T follicular helper cell (primary cell): ENCODE measurements at places on chromosomes 3 and 15.

DNA sequence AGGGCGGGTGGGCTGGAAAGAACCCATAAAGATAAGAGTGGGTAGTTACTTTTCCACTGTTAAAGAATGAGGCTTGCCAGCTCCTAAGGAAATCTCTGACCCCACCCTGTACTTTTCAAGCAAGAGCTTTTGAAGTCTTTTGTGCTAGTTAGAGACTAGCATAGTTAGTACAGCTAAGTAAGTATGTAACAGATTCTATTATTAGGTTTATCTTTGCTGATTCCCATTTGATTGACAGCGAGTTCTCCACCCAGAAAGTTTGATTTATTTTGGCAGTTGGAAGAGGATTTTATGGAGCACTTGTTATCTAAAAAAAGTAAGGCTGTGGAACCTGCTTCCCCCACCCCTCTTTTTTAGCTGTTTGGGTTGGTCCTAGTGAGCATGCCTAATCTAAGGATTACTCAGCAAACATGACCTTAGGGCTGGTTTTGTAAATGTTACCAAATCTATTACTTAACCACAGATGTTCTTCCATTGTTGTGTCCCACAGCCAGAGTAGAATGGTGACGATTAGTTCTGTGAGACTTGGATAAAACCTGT, 57.6 kb downstream of the FNDC3B start:
- no peak for DNase-seq

GRCh38 chr15:53506370-53506769, 253.1 kb downstream of the WDR72 start:
- DNase-seq, result no peak

DNA sequence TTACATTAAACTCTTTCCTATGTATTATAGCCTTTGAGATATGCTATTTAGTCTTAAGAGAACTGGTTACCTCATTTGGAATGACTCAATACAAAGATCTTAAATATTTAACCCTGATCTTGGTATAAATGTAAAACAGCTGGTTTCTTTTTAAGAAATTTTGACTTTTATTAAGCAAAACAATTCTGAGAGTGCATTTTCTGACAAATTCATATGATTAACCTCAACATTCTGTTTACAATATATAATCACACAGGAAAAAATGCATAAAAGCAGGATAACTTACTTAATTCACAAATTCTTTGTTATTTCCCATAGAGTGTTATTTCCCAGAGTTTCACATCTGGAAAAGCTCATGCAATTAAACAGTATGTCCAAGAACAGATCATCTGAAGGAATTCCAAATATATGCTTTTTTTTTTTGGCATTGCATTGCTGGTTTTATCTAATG, 400.4 kb upstream of the THBS1 start:
- DNase-seq, result no peak

DNA sequence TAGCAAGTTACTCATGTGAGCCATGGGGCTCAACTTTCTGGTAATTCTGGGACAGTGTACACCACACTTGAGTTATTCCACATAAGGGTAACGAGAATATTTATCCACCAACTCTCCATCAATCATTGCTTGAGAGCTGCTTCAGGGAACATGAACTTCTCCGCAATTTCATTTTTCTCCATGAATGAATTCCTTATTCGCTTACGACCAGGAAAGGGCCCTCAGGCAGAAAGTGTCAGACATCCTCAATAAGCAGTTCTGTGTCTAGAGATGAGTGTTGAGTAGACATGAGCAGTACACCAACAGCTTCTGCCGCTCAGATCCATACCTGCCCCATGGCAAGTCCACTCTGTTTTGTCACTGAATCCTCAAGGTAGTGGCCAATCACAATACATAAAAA, 24.8 kb upstream of the IQCF2 start:
- DNase-seq, result no peak

GRCh38 chr15:25939122-25939521, 76.0 kb upstream of the ATP10A start:
- DNase-seq, result no peak

DNA sequence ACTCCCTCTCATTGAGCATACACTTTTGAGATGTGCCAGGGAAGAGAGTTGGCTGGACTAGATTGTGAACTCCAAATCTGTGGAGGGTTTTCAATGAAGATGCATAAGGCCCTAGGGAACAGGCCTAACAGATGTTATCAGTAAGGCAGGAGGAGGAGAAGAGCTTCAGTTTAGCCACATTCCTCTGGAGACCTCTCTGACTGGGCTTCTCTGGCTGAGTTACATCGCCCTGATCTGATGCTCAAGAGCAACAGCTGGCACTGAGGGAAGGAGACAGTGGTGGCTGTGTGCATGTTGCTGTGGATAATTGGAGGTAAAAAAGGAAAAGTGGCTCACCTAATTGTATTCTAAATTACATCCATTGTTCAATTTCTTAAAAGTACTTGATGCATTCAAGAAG, 206.4 kb upstream of the CFAP20DC start:
- no peak for DNase-seq

DNA sequence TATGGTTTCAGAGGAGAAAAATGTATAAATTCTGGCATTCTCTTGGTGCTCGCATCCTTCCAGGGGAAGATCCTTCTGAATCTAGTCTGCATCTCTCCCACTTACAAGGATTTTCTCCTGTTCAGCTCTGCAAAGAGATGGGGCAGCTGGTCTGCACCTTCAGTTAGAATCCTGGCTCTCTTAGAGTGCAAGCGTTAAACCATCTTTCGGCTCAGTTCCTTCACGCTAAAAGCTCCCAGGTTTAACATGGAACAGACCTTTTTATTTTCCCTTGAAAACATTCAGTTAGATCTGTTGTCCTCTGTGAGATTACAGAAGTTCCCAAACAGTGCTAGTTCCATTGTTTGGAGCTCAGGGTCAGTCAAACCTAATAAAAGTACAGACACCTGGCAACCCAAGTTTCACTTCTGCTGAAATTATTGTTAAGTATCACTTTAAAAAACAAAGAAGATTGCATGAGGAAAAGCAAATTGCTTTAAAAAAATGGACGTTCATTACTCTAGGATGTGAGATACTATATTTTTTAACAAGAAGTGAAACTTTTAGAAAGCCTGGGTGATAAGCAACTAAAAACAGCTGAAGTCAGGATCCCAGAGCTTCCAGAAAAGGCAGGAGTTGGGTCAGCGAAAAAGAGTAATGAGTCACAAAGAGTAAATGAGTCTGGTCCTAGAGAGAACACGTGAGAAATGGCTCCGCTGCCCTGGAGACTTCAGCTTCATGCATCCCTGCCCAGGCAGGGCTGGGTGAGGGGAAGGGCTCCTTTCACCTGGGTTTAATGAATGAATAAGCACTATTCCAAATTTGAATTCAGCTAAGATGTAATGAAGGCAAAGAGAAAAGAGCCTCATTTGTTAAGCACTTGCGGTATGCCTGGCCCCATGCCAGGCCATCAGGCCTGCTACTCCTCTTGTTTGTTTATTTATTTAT, 63.3 kb downstream of the ABTB1 start:
- no peak for DNase-seq

DNA sequence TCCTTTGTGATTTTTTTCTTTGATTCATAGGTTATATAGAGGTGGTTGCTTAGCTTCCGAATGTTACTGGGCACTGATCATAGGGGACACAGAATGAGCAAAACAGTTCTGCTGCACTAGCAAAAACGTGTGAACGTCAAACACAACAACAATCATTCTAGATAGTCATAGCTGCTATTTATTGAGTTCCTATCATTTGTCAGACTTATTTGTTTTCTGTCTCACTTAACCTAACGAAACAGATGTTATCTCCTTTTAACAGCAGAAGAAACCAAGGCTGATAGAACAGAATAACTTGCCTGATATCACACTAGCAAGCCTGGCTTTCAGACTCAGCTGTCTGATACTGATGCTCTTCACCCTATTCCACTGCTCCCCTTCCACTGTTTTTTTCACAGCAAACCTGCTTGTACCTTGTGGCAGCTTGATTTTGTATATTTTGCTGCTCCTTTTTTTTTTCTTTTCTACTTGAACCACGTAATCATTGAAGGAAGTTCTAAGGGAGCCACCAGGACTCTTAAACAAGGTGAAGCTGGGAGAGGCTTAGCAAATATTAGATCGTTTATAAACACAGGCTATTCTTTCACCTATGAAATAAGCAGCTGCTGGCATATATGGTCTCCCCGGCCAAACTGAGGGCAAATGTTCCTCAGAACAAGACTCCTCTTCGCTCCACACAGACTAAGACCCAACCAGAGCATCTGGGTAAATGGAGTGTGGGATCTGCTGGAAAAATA, 78.8 kb downstream of the MCF2L2 start:
- DNase-seq, result no peak

- no peak for DNase-seq
These were observed 248.3 kb downstream of the SLCO3A1 start for GRCh38 chr15:92101708-92102394.

GRCh38 chr15:49964061-49964460, 155.0 kb downstream of the ATP8B4 start:
- DNase-seq, result no peak

DNA sequence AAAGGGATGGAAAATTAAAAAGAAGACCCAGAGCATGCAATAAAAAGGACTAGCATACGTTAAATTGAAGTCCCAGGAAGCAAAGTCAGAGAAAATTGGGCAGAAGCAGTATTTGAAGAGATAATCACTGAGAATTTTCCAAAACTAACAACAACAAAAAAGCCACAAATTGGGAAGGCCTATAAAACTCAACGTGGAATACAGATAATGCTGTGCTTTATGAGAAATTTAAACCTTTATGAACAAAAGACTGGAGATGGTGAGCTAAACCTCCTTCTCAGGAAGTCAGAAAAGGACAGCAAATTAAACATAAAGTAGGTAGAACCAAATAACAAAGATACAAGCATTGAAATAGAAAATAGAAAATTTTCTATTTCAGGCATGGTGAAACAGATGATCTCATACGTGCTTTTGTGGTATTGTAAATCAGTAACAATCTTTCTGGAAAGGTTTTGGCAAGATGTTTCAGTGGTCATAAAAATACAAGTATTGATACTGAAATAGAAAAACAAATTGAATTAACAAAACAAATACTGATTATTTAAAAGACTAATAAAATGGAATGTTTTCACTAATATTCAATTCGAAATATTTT, 55.6 kb downstream of the LYSMD4 start:
- DNase-seq, result no peak

DNA sequence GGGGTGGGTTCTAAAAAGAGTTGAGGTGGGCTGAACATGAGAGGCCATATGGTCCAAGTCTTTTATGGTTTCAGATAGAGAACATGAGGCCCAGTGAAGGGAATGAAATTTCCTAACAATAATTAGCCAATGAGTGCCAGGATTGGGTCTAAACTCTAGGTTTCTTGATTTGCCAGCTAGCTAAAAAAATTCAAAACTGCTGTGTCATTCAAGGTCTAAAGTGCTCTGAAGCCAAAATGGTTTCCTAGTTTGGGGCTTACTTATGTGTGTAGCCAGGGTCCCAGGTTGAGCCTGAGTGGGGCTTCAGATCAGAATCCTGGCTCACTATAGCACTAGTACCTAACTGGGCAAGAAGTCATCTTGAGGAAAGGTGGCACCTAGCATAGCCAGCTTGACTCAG, 55.3 kb upstream of the SYN2 start:
- no peak for DNase-seq

- DNase-seq, result peak; percentile 5
These were observed 260.4 kb upstream of the P2RY1 start for GRCh38 chr3:152574461-152575079.

- no peak for DNase-seq
These were observed 26.7 kb upstream of the ANPEP start for GRCh38 chr15:89841306-89841705.

DNA sequence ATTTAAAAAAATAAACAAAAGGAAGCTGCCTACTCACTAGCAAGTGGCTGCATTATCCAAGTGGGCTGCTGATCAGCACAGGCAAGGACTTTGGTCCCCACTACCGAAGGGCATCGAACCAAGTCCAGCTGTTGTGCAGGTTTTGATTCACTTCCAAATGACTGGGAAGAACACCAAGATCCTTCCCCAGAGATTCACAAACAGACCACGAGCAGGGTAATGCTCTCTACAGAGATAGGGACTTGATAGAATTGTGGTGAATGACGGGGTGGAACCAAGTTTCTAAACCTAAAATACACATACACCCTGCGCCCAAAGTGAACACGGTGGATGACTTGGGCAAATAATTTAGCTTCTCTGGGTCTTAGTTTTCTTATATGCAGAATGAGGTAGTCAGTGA, 203.7 kb upstream of the ICE2 start:
- DNase-seq, result no peak

- DNase-seq, result no peak
These were observed 42.1 kb downstream of the PLS1 start for GRCh38 chr3:142638291-142638690.

GRCh38 chr3:108524537-108524936, 14.1 kb upstream of the MYH15 start:
- DNase-seq, result no peak

DNA sequence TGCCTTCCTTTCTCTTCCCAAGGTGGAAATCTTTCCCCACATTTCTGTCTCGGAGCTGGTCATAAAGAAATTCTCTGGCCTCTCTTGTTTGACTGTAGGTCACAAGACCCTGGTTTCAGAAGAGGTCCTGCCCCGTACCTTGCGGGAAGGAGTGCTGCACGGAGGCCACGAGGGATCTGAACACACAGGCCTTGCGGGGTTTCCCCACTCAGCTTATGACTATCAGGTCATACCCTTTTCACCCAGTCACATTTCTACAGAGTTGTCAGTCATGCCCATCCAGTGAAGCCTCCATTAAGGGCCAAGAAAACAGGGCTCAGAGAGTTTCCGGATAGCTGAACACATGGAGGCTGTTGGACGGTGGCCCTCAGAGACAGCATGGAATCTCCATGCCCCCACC, 54.7 kb upstream of the ATP13A3 start:
- DNase-seq, result no peak

DNA sequence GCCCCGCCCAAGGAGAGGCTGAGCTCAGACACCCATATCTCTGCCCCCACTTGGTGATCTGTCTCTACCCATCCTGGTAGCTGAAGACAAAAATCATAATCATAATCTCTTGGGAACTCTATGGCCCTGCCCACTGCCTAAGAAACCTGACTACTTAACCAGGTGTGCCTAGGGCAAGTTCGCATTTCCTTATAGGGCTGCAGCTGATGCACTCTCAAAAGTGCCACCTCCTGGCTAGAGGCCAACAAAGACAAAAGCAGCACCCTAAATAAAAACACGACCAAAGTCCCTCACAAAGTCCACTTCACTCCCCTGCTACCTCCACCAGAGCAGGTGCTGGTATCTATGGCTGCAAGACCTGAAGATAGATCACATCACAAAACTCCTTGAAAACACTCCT, 250.4 kb upstream of the SLITRK3 start:
- no peak for DNase-seq

DNA sequence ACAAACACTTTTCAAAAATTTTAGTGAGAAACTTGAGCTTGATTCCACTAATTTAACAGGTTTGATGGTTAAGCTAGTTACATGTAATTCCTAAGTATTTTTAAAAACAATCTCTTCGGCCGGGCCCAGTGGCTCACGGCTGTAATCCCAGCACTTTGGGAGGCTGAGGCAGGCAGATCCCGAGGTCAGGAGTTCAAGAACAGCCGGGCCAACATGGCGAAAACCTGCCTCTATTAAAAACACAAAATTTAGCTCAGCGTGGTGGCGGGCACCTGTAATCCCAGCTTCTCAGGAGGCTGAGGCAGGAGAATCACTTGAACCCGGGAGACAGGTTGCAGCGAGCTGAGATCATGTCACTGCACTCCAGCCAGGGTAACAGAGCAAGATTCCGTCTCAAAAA, 25.3 kb downstream of the TRA2B start:
- no peak for DNase-seq
